Activated T-cell treated with anti-CD3 and anti-CD28 coated beads, Interleukin-2, amount 50 U/mL, for 1 hour (primary cell): ENCODE measurements at places on chromosomes 3 and 15.

DNA sequence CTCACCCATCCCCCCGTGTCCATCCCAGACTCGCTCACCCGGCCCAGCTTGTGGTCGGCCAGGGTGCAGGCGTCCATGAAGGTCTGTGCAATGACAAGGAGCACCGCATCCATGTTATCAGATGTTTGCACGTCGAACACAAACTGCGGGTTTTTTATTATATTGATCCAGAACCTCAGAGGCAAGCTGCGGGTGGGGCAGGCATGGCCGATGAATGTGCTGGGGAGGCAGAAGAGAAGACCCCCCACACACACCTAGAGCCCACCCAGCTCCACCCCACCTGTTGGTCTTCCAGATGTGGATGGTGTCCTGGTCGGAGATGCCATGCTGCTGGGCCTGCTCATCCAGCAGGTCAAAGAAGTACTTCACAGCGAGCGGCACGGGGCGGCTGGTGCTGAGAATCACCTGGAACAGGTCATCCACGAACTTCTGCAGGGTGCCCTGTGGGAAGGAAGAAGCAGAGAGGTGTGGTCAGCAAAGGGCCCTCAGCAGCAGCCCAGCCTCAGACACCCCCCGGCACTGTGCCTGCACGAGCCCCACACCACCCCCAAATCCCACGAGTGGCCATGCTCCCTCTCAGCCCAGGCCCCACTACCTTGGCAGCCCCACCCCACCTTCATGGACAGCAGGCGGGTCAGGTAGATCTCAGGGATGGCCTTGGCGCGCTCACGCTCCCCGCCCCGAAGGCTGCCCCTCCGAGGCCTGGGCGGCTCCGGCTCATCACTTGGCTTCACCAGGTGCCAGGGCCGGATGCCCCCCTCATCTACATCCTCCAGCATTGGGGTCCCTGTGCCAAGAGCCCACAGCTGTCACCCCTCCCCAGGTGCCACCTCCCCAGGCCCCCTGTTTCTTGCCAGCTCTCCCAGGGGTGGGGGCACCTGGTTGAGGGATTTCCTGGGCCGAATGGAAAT is 20.3 kb downstream of the PLXNB1 start:
- peak; percentile 15 for DNase-seq

DNA sequence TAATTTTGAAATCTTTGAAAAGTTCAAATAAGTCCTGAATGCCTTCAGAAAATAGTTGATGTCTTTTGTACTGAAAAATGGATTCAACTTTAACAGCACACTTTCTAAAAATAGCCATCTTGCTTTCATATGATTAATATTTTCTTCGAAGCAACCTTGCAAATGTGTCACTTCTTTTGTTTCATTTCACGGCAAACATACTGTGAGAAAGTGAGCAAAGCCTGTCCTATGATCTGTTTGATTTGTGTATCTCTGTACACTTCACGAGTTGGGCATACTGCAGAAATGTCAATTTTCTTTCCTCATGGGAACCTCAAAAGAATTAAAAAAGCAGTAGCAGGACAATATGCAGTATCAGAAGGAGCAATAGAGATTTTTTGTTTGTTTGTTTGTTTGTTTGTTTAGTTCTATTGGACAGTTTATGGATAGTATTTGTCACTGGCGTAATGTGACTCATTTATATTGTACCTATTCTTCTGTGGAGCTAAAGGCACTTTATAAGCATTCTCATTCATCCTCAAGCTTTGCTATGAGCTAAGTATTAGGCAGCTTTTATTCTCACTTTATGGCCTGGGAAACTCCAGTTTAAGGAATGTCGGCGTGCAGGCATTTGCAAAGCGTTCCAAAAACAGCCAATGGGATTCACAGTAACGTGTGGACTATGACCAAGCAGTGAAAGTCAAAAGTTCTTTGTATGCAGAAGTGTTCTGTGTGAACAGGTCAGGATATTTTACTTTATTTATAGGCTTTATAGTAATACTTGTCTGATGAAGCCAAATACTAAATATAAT is 572.0 kb downstream of the NAALADL2 start:
- DNase-seq, result no peak

DNA sequence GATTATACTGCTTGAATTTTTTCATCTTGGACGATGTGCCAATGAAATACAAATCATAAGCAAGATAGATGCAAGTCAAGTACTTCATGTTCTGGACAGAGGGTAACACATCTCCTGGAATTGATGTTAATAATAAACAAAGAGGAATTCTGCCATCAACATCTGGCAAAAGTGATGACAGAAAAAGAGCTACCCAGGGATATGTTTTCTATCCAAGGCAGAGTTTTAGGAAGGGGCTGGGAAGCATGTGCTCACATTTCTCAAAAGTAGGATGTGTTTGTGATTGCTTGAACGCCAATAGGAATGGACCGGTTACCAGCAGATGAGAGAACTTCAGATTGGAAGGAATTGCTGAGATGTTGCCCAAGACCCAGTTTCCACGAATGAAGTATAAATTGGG is 242.6 kb upstream of the AGTR1 start:
- DNase-seq, result no peak

- DNase-seq, result no peak
Measured at GRCh38 chr15:73568564-73569280, 64.5 kb downstream of the NPTN start.

DNA sequence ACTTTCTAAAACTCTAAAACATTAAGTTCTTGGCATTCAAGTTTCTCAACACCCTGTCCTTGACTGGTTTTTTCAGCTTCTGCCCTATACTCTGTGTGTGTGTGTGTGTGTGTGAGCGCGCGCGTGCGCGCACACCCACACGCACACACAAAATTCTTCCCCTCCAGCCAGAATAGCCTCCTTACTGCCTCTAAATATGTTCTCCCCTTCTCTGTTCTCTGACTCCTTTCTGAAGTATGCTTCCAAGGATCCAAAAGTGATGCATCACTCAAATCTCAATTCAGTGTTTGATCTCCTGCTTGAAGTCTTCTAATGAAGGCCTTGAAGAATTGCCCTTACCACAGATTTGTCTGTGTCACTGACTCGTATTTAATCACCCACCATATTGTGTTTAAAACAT is 129.8 kb downstream of the SLC25A26 start:
- no peak for DNase-seq

DNA sequence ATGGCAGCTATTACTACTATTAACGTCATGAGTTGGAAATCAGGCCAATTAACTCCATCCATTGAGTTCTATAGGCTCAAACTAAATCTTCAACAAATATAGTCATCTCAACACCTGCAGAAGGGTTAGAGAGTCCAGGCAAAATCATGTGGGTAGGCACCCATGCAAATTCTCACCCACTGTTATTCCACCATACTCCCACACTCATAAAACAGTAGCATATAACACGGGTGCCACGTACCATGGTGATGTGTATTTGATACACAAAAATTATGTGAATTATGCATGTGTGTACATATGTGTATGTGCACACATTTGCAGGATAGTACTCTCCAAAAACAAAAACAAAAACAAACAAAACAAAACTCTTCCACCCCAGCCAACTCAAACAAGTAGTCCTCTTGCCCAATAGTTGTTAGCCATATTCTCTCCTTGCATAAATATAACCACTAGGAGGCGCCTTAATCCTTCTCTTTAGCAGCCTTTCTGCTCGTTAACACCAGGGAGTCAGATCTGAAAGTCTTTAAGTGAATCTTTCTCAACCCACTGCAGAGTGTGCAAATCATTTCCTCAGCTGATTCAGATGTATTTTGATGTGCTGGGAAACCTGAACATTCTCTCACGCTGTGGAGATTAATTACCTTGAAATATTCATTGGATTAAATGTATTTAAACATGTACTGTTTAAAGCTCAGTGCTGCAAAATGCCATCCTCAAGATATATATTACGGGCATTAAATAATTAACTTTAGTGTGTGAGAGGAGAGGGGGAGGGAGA is 38.0 kb upstream of the COPB2 start:
- DNase-seq, result no peak

DNA sequence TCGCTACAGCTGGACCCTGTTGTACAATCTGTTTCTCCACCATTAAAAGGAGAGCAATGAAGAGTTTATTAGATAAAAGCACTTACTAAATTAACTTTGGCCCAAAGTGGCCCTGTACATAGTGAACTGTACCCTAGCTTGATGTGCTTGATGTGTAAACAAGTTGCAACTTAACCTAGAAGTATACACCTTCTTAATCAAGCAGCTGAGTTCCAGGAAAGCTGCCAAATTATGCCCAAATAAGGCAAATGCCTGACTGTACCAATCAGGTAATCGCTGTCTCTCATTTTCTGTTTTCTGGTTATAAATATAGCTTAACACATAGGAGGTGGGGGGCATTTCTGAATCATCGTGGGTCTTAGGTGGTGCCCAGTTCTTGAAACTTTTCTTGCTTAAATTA is 704.8 kb upstream of the CBLB start:
- DNase-seq, result no peak

DNA sequence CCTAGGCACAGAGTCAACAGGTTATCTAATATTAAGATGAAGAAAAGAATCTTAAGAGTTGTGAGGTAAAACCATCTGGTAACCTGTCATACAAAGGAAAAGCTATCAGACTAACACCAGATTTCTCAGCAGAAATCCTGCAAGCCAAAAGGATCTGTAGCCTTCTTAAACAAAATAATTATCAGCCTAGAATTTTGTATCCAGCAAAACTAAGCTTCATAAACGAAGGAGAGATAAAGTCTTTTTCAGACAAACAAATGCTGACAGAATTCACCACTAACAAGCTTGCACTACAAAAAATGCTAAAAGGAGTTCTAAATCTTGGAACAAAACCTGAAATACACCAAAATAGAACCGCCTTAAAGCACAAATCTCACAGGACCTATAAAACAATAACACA is 9.9 kb upstream of the IGSF11 start:
- DNase-seq, result no peak

GRCh38 chr15:82958638-82959037 is 6.1 kb upstream of the HOMER2 start:
- DNase-seq, result no peak

- no peak for DNase-seq
Measured at GRCh38 chr3:197793247-197793646, 2.2 kb downstream of the LRCH3 start.

- DNase-seq, result no peak
Measured at GRCh38 chr3:171506743-171507319, 46.6 kb upstream of the TNIK start.

DNA sequence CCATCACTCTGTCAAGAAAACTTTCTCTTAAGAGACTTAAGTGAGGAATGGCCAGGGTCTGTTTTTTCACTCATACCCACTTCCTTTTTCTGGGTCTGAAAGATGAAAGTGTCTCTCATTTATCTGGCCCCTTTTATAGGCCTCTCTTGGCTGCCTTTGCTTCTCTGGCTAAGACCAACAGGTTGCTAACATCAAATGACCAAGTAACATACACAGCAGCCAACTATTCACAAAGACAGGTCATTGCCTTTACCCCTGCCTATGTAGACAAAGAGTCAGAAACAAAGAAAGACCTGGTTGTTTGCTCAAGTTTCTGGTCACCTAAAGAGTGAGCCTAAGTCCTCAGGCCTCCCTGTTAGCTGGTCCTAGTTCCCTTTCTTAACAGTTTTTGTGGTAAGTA is 24.0 kb upstream of the CSTA start:
- no peak for DNase-seq

GRCh38 chr3:2839876-2840275 is 270.3 kb downstream of the IL5RA start:
- no peak for DNase-seq

DNA sequence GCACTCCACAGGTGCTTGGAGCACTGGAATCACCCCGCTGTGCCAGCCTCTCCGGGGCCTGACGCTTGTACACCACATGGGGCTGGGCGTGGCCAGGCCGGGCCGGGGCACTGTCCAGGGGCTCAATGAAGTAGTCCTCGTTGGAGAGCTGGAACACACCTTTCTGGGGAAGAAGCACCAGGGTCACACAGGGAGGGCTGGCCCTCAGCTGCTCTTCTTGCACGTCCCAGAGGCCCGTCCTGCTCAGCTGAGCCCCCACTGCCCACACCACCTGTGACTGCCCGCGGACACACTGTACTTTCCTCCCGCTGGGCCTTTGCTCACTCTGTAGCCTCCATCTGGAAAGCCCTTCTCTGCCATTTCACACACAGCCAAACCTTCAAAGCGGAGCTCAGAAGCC is 13.3 kb downstream of the ADAMTS7 start:
- no peak for DNase-seq

- no peak for DNase-seq
Measured at GRCh38 chr3:106277731-106278130, 408.9 kb upstream of the CBLB start.

GRCh38 chr3:184512621-184513020 is 49.0 kb upstream of the EPHB3 start:
- DNase-seq, result no peak

DNA sequence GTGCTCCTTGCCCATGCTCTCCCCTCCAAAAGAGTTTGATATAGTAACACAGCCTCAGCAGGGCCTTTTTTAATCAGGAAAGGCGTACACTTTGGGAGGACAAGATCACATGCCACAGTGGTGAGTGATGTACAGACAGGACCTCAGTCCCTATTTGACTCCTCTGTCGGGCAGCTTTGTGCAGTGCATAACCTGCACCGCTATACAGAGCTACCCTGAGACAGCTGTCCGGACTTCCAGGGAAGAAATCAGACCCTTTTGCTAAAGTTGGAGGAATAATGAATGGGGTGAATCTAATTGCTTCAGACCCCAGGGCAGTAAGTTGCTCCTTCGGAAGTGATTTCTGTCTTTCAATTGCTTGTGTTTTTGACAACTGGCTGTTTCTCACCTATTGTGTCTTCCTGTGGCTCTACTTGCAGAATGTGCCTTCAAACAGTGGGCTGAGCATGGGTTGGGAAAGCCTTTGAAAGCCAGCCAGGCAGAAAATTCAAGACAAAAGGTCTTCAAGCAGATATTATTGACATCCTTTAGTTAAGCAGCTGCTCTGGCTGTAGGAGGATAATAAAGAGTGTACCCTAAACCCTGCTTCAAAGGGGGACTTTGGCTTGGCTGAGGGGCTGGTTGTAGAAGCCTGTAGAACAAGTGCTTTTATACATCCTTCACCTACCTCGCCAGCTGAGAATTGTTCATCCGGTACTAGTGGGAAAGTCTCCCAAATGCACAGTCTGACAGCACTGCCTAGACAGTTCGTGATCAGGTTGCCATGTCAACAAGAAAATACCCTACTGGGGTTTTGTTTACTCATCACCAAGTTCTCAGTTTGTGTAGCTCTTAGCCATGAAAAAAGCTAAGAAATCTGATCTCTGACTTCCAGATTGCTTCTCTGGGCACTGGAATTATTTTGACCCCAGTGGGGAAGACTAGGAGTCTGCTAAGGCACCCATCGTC is 35.1 kb downstream of the SNTN start:
- no peak for DNase-seq

DNA sequence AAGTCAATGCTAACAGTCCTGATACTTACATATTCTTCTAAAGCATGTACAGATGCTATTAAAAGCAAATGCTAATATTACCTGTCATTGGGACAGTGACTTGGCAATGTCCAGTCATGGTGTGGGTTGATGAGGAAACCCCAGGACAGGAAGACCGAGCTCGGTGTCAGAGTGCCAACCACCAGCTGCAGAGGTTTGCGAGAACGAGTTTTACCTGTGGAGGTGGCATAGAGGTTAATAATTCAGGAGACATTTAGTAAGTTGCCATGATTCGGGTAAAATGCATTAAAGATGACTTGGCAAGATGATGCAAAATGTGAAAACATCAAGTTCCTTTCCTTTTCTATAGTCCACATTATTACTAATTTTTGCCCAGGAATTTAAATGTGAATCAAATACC is 94.5 kb downstream of the ABI3BP start:
- no peak for DNase-seq

- no peak for DNase-seq
Measured at GRCh38 chr15:71709808-71710418, 100.4 kb upstream of the NR2E3 start.
